ENCODE measurements at places on chromosomes 5 and 9.

DNA sequence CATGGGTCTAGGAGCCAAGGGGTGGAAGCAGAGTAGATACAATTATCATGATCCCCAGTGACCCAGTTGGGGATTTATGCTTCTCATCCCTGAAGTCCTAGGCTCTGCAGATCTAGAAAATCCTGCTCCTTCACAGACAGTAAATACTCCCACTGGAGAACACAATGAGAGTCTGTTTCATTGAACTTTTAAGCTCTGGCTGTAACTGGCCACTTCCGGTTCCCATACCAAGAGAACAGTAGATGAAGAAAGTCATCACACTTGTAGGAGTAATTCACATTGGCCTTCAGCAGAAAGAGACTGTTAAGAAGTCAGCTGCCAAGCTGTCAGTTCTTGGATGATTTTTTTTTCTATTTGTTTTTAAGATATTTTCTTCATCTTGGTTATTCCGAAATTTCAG lies 597.1 kb downstream of the ACTL7B start:
- no peak for DNase-seq

DNA sequence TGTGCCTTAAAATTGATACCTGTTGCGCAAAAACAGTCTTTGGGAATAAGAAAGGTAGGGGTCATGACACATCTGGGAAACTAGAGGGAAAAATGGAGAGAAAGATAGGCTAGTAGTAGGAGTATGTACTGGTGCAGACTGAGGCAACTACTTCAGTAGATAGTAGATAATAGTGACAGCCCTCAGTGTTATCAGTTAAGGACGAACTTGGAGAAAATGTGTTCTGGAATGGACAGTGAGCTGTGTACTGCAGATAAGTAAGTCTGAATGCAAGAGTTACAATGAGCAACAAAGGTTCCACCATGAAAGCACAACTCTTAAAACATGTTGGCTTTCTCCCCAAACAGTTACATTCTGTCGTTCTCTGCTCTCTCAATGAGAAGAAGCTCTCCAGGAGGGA lies 6.5 kb upstream of the INSL6 start:
- no peak for DNase-seq

- DNase-seq, result peak; percentile 96
These were observed at the start of gene ZNF354C for GRCh38 chr5:179060116-179061008. Gene ZNF354C (plus strand): TSS chr5:179060373. CDS start chr5:179062069, 1,696 bp downstream.

DNA sequence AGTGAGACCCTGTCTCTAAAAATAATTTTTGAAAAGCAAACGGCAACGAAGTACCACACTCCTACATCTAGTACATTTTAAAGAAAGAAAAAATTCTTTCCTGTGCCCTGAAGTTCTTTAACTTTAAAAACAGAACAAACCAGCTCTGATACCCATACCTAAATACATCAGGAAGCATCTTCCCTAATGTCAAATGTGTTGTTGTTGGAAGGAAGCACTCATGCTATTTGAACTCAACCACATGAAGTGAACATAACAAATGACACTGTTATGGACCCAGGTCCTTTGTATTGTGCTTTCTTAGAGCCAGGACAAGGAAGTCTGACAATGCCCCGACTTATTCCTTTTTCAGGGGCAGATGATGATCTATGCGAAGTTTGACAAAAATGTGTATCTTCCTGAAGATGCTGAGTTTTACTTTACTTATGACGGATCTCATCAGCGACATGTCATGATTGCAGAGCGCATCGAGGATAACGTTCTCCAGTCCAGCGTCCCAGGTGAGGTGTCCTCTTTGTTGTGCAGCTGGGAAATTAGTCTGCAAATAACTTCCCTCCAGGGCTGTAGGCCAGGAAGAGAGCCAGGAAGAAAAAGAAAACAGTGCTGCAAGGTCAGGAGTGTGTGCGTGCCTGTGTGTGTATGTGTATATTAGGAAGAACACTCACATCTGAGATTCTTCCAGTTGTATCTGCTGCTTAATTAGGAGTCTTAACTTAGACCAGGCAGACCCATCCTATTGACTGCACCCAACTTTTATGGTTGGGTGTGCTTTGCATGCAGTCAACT lies 123.7 kb downstream of the ARHGEF28 start:
- DNase-seq, result no peak

- DNase-seq, result no peak
These were observed 52.9 kb downstream of the RASGEF1C start for GRCh38 chr5:180156141-180156540.

DNA sequence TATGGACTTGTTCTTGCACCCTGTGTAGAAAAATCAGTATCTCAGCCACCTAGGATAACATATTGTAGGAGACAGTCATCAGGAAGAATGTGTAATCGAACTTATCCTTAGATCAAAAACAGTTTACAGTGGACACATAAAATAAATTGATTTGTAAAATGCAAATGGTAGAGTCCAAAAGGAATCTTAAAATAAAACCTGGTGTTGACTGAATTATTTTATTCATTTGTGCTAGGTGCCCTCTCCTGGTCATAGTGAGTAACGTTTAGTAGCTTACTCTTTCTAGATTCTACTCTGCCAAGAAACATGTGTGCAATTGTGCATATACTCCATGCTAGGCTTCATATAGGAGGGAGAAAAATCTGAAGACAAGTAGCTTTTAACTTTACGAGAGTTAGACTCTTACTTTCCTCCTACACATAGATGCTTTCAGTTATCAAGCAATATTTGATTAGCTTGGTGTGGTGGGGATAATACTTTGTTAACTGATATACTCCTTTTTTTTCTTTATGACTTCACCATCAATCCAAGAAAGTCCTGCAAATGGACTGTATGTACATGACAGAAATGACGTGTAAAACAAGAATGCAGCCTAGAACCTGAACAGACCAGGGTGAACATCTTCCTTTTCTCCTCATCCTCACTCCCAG lies 23.7 kb upstream of the LOX start:
- peak; percentile 86 for DNase-seq

- no peak for DNase-seq
These were observed 846 bp upstream of the TRAF1 start for GRCh38 chr9:120927269-120928014.

DNA sequence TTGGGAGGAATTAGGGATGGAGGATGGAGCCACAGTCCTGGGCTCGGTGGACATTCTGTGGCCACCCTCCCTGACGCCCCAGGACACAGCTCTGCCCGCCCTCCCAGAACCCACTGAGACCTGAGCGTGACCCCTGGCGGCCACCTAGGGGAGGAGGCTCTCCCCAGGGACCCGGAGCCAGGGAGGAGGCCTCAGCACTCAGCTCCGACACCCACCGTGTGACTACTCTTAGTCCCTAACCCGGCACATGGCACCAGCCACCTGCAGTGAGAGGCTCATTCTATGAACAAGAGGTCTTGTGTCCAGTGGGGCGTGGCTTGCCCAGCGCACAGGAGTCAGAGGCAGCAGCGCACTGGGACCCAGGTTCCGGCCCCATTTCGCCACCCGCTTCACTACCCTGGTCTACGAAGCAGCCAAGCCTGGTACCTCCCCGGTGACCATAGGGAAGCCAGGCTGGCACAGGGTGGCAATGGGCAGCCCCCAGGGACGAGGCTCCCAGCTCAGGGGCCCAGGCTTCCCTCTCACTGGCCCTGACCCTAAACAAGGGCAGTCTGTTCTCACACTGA lies 10.2 kb downstream of the SARDH start:
- no peak for DNase-seq

GRCh38 chr9:74742191-74742790 lies 145.4 kb downstream of the TRPM6 start:
- DNase-seq, result no peak

- DNase-seq, result peak; percentile 25
These were observed 63.4 kb upstream of the WWC1 start for GRCh38 chr5:168227973-168228615.

GRCh38 chr9:136670576-136671253 lies 8.0 kb downstream of the EGFL7 start:
- peak; percentile 39 for DNase-seq

DNA sequence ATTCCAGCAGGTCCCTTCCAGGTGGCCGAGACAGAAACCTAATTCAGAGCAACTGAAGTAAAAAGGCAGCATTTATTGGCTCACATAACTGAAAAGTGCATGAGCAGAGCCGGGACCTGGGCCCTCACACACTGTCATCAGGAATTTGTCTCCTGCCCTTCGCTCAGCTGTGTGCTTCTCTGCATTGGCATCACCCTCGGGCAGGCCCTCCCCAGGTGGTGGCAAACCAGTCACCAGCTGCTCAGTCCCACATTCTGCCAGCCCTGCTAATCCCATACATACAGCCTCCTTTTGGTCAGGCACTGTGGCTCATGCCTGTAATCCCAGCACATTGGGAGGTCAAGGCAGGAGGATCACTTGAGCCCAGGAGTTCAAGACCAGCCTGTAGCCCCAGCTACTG lies 11.5 kb upstream of the CPLX2 start:
- no peak for DNase-seq

GRCh38 chr5:102921341-102922044 lies 166.4 kb downstream of the PAM start:
- peak; percentile 65 for DNase-seq

- no peak for DNase-seq
These were observed 23.9 kb upstream of the PPP1R2B start for GRCh38 chr5:156826150-156826549.

GRCh38 chr9:116303270-116303669 lies 149.7 kb downstream of the PAPPA start:
- no peak for DNase-seq

- peak; percentile 84 for DNase-seq
These were observed 83.0 kb upstream of the PRLR start for GRCh38 chr5:35313291-35313690.

DNA sequence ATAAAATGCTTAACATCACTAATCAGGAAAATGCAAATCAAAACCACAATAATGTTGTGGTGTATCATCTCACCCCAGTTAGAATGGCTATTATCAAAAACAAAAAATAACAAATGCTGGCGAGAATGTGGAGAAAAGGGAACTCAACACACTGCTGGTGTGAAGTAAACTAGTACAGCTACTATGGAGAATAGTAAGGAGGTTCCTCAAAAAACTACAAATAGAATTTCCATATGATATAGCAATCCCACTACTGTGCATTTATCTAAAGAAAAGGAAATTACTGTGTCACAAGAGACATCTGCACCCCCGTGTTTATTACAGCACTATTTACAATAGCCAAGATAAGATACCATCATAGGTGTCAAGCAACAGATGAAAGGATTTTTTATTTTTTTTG lies 214.5 kb upstream of the RASA1 start:
- no peak for DNase-seq

DNA sequence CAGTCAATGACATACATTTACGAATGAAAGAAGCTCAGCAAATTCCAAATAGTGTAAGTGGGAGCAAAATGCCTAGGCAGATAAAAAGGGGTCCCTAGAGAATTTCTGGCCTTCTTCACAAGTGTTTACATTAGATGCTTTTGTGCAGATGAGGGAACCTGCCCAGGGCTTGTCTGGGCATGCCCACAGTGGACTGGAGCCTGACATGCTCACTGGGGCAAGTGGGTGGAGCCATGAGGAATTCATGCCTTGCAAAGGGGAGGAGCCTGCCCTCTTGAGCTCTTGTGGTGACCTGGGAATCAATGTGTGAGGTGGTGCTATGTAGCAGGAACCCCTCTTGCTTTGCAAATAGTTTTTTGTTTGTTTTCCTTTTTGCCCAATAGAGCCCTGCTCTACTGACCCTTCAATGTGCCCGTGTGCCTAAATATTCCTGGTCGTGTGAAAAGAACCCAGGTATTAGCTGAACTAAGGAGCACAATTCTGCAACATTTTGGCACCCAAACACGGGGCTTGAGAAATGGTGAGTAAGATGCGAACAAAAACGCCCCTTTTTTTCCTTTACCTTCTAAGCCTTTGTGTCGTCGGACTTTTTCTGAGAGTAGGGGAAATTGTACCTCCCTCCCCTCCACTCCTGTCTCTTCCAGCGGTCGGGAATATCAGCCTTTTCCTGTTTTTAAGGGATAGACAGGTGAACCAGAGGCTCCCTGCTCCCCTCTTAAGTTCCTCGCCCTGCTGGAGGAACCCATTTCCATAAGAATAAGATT lies 433.8 kb upstream of the CDH9 start:
- DNase-seq, result peak; percentile 65

GRCh38 chr9:129677456-129677855 lies 12.0 kb downstream of the PRRX2 start:
- DNase-seq, result no peak

- no peak for DNase-seq
These were observed 287.3 kb downstream of the EFNA5 start for GRCh38 chr5:107383414-107383813.

- DNase-seq, result no peak
These were observed 98.1 kb downstream of the RAPGEF6 start for GRCh38 chr5:131536850-131537448.

GRCh38 chr5:124645396-124645795 lies 101.0 kb downstream of the ZNF608 start:
- DNase-seq, result no peak

- DNase-seq, result peak; percentile 23
These were observed 212.1 kb downstream of the SLF1 start for GRCh38 chr5:94830520-94830919.

- DNase-seq, result peak; percentile 50
These were observed 91.3 kb upstream of the RASEF start for GRCh38 chr9:83154087-83154736.

GRCh38 chr9:38092200-38092524 lies 23.1 kb upstream of the SHB start:
- no peak for DNase-seq

GRCh38 chr5:62621280-62621679 lies 42.7 kb downstream of the LRRC70 start:
- DNase-seq, result no peak

- no peak for DNase-seq
These were observed 168.6 kb downstream of the EFNA5 start for GRCh38 chr5:107501965-107502675.

GRCh38 chr5:151825445-151825844 lies 53.7 kb downstream of the G3BP1 start:
- DNase-seq, result peak; percentile 78

- DNase-seq, result no peak
These were observed 2020.7 kb upstream of the WWC1 start for GRCh38 chr5:166270712-166271111.

GRCh38 chr5:912280-913091 lies 19.8 kb downstream of the TRIP13 start:
- DNase-seq, result peak; percentile 45

DNA sequence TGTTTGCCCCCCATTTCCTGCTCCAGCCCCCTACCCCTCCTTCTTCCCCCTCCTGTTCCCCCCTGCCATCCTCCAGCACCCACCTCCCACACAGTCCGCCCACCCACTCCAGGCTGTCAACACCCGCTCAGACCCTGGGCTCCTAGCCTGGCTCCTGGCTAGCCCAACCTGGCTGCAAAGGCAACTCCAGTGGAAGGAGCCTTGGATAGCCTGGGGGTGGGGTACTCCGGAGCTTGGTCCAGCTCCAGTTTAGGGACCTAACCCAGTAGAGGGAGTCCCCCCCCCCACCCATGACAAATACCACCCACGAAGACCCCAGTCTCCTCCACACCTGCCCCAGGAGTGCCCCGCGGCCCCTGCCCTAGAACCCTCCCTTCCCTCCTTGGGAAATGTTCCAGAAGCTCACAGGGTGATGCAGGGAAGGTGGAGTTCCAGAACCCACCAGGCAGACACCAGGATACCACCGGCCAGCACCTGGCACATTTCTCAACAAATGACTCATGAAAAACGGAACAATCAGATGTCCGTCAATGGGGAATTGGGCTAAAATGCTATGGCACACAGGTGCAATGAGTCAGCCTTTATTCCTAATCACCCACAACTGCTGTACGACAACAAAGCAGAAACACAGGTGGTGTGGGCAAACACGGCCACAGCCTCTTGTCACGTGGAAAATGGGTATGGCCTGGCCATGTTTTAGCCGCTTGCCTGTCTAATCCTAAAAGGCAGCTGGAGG lies 901 bp upstream of the SLC12A7 start:
- DNase-seq, result no peak
